ENCODE measurements at places on chromosomes 6 and 20.

GRCh38 chr6:129667621-129668020 is 42.4 kb downstream of the ARHGAP18 start:
- no peak for DNase-seq

DNA sequence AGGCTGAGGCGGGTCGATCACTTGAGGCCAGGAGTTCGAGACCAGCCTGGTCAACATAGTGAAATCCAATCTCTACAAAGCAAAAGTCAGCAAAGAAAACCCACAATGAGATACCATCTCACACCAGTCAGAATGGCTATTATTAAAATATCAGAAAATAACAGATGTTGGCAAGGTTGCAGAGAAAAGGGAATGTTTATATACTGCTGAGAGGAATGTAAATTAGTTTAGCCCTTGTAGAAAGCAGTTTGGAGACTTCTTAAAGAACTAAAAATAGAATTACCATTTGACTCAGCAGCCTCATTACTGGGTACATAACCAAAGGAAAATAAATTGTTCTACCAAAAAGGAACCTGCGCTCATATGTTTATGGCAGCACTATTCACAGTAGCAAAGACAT is 16.7 kb upstream of the GCM1 start:
- no peak for DNase-seq

GRCh38 chr6:127686084-127686483 is 109.1 kb downstream of the C6orf58 start:
- no peak for DNase-seq

DNA sequence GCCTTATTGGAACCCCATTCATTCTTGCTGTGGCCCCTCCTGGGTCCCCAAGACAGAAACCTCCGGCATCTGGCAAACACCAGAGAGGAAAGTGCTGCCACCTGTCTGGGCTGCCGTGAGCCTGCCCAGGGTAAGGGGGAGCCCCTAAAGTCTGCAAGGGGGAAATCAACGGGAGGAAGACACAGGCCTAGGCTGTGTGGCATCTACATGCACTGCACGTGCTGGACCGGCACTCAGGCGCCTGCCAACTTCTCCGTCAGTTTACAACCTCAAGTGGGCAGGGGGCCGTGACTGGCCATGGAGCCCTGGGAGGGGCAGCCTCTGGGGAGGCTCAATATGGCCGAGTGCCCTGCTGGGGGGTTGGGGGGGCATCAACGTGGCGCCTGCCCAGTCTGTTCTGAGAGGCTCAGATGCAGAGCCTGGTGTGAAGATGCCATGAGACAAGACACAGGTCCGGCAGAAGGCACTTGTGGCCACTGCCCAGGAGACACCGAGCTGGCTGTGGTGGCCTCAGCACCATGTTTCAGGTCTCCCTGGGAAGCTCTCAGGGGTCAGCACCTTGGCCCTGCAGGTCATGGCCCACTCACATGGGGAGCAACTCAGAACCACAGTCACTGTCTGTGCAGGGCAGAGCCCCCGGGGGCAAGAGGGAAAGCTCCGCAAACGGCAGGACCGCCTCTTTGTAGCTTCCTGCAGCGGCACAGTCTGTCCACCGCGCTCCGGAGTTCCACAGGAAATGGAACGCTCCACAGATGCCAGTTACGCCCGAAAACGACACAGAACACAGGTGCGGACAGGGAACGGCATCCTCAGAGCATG is 8.4 kb downstream of the UCKL1 start:
- DNase-seq: no peak

GRCh38 chr20:1376408-1377270 is 16.2 kb downstream of the FKBP1A start:
- no peak for DNase-seq

- no peak for DNase-seq
Observed at GRCh38 chr20:53809728-53810365, 216.2 kb upstream of the ZNF217 start.

DNA sequence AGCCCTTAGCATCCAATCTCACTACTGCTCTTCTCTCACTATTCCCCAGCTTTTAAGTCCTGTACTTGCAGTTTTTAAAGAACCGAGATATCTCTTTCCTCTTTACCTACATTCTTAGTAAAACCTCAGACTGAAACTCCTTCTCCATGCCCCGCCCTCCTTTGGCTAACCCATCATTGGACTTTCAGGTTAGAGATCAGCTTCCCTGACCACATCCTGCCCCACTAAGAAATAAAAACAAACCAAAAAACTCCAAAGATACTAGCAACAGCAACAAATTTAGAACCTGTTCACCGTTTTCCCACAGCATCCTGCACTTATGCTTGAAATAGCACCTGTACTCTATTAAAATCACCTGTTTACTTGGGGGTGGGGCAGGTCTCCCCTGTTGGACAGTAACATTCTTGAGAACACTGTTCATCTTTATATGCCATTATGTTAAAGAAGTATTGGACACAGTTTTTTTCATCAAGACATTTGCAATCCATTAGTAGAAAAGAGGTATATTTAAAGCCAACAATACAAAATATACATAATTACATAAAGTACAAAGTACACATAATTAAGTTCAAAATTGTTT is 16.3 kb upstream of the SMAP1 start:
- DNase-seq: no peak

- no peak for DNase-seq
Observed at GRCh38 chr6:113450061-113450465, 407.1 kb upstream of the MARCKS start.

DNA sequence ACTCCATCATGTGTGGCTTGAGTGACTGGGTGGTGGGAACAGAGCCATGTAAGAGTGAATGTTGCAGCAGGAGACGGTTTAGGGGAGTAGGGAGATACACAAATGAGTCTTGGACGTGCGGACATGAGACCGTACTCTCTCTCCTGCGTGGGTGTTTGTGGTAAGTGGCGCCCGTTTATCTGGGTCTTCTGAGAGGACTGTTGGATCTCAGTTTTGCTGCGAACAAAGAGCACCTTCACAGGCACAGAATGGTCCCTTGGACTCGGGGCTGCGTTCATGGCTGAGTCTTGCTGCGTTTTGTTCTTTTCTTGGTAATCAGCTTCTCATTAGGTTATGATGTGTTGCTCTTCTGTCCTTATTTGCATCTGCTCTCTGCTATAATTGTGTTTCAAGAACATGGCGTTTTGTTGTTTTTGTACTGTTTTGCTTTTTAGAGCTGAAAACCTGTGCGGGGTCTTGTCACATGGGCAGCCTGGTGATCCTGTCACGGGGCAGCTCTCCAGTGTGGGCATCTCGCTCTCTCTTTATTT is 28.5 kb downstream of the STK35 start:
- DNase-seq: no peak

Data from right hindlimb (tissue), 1 donor.